ENCODE measurements at places on chromosomes 1 and 21.
A peak's percentile ranks its signal among the peaks of the same experiment; 100 is the strongest.

- DNase-seq, result no peak
These were observed 96.7 kb downstream of the GABPA start for GRCh38 chr21:25831300-25831960.

- DNase-seq, result no peak
These were observed 76.4 kb upstream of the PRMT6 start for GRCh38 chr1:106980121-106980520.

- no peak for DNase-seq
These were observed 270.3 kb downstream of the RGS7 start for GRCh38 chr1:241086686-241087085.

- no peak for DNase-seq
These were observed 47.0 kb downstream of the PLPP3 start for GRCh38 chr1:56532350-56532683.

GRCh38 chr1:91511386-91511785 is 10.7 kb downstream of the CDC7 start:
- no peak for DNase-seq

GRCh38 chr1:195550071-195550862 is 1058.0 kb downstream of the KCNT2 start:
- DNase-seq, result no peak

- DNase-seq, result no peak
These were observed 17.0 kb downstream of the ATP5PO start for GRCh38 chr21:33898586-33898985.

- peak; percentile 56 for DNase-seq
These were observed 342.7 kb upstream of the NR5A2 start for GRCh38 chr1:199684686-199685273.

GRCh38 chr1:72435025-72435424 is 152.7 kb upstream of the NEGR1 start:
- DNase-seq, result no peak
